Stimulated activated naive CD4-positive, alpha-beta T cell treated with Interleukin-2 at 50 U/mL for 16 hours (primary cell): ENCODE measurements at places on chromosomes 12 and 14.

DNA sequence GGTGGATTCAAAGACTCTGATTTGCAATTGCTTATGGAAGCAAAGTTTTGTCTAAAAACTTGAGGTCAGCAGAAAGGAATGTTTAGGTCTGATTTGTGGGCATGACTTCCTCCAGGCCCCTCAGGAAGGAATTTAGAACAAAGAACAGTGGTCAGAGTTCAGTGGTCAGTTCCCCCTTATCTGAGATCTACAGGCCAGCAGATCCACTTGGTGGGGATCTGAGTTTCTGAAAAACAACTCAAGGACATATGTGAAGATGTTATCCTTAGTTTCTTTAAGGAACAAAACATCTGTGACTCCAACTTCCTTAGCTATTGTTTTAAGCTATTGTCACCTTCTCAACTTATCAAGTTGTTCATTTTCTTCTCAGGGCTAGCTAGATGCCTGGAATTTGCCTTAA, 28.0 kb upstream of the NAA30 start:
- DNase-seq, result no peak

DNA sequence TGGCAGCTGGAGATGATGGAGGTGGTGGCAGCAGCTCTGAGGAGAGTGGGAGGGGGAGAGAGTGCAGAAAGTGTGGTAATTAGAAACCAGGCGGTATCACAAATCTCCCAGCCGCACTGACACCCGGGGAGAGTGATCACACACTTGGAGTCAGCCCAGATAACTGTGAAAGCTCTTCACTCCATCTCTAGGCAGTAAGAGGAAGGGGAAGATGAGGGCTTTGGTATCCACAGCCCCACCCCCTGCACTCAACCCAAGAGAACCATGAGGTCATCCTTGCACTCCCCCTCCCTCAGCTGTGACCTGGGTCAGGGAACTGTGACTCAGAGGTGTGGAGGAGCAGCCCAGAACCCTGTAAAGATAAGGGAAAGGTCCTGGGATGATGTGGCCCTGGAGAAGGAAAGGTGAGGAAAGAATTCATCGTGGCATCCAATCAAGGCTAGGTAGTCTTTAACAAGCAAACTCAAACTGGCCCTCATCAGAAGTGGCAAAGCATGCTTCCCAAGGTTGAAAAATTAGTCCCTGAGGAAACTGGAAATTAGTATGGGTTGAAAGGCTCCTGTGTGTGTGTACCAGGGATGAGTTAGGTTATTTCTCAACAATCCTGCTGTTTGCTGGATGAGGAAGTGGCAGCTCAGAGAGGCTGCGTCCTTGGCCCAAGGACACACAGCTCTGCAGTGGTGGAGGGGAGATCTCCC, 111.0 kb upstream of the LHX5 start:
- DNase-seq, result no peak

DNA sequence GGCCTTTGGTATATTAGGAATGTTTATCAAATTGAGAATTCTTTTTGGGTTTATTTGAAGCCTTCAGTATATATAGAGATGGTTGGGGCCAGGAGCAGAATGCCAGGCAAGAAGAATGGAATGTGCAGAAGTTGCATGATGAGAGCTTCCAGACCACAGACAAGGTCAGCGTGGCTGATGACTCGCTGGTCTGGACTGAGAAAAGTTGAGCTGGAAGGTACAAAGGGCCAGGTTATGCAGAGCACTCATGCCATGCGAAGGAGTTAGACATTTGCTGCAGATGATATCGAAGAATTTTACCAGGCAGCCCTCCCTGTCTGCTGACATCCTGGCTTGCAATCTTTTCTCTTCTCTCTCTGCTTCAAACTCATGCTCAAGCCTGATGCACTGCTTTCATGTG, 196.2 kb upstream of the ARHGAP5 start:
- no peak for DNase-seq

DNA sequence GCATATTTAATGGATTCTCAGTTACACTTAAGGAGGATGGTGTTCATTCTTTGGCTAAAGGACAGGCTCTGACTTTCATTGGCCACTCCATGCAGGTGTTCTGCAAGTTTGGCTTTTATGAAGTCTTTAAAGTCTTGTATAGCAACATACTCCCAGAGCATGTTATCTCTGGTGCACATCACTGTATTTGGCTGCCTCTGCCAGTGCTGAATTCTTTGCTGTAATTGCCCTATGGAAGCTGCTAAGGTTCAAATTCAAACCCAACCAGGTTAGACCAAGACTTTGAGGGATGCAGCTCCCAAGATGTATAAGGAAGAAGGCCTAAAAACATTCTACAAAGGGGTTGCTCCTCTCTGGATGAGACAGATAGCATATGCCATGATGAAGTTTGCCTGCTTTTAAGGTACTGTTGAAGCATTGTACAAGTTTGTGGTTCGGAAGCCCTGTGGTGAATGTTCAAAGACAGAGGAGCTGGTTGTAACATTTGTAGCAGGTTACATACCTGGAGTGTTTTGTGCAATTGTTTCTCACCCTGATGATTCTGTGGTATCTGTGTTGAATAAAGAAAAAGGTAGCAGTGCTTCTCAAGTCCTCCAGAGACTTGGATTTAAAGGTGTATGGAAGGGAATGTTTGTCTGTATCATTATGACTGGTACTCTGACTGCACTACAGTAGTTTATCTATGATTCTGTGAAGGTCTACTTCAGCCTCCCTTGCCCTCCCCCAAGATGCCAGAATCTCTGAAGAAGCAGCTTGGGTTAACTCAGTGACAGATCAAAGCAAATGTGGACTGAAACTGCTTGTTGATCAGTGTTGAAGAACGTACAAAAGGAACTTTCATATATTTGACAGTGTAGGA, 19.4 kb downstream of the TMEM116 start:
- DNase-seq, result no peak

GRCh38 chr12:124637581-124637981, 70.2 kb upstream of the NCOR2 start:
- DNase-seq, result no peak
